Esophagus squamous epithelium (tissue), 5 donors: ENCODE measurements at places on chromosomes 7 and 10.

DNA sequence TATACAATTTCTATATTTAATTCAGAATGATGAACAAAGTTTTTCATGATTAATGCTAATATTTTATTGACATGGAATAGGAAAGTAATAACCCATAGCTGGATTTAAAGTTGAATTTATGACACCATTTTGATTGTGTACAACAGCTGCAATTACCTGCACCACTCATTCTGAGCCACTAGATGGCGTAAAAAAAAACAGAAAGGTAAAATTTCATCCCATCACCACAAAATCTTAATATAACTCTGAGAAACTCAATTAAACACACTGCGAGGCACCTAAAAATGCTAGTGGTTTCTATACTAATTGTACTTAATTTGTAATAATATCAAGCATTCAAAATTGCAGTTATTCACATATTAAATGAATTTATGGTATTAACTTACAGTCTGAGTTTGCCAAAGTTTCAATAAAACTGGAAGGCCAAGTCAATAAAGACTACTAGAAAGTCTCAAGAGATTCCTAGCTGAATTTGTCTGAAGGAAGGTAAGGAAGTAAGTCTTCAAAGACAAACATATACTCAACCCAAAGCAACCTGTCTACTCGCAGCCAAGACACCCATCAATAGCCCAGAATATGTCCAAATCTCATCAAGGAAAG, 182.5 kb downstream of the SKAP2 start:
- no peak for DNase-seq

GRCh38 chr10:117936141-117936540, 110.6 kb downstream of the RAB11FIP2 start:
- DNase-seq = no peak

GRCh38 chr10:557792-558328, 131.6 kb downstream of the DIP2C start:
- no peak for DNase-seq

DNA sequence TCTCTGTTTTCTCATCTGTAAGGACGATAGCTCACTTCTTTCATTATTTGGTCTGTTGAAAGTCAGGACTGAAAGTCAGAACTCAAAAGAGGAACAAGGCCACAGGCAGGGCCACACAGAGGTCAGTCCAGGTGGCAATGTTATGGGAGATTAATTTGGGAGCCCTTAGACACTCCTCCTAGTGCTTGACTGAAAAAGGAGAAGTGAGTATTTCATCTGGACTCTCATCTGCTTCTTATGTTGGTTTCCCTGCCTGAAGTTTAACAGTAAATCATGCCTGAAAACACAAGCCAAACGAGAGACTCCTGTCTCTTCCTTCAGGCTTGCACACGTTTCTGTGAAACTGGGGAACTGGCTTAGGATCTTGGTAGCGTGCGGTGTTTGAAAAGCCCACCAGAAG, 248.5 kb downstream of the BUB3 start:
- DNase-seq = no peak

DNA sequence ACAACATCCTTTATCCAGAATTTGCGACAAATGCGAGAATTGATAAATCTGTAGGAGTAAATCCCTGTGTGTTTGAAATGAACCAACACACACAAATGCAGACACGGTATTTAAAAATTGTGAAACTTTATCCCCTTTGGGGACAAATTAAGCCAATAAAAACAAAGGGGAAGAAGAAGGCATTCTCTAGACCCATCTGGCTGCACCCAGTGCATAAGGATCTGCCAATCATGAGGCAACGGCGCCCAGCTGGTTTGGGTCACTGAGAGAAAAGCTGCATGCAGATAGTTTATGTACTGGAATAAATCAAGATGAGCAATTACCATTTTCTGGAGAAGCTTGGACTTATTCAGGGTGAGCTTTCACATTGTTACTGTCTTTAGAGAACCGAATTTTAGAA, 45.7 kb downstream of the VAX1 start:
- no peak for DNase-seq

GRCh38 chr7:9082203-9082602, 648.8 kb downstream of the NXPH1 start:
- no peak for DNase-seq
